NCI-H524 (cell line): ENCODE measurements at places on chromosomes 1 and 21.

- no peak for DNase-seq
Observed at GRCh38 chr1:27368869-27369582, 2.3 kb upstream of the MAP3K6 start.

DNA sequence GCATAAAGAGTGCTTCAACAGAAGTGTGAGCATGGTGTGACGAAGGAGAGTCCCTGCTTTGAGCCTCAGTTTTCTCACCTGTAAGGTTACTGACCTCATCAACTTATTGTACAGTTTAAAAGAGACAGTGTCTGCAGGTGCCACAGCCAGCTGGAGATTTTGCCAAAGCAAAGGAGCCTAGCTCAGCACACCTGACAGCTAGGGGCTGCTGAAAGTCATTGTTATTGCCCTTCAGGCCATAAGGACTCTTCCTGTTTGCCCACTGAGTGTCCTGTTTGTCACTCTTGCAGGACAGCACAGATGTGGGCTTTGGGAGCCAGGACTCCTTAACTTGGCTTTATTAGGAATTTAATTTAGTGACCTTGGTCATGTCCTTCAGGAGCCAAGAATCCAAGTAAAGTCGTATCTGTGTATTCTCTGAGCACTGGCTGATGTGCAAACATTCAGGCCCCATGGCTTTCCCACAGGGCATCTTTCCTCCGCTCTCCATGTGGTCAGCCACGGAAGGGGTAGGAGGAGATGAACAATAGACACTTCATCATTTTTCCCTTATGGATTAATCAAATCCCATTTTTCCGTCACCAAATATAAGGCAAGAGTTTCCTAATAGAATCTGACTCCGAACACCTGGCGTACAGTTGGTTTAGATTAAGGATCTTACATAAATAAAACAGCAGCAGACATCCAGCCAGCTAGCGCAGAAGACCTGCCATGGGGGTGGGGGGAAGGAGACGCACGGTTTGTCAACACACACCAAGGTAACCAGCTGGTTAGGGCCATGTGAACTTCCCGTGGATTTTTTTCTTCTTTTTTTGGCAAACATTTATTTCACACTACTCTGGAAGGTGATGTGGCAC lies 43.1 kb upstream of the KANK4 start:
- DNase-seq: peak; percentile 40

DNA sequence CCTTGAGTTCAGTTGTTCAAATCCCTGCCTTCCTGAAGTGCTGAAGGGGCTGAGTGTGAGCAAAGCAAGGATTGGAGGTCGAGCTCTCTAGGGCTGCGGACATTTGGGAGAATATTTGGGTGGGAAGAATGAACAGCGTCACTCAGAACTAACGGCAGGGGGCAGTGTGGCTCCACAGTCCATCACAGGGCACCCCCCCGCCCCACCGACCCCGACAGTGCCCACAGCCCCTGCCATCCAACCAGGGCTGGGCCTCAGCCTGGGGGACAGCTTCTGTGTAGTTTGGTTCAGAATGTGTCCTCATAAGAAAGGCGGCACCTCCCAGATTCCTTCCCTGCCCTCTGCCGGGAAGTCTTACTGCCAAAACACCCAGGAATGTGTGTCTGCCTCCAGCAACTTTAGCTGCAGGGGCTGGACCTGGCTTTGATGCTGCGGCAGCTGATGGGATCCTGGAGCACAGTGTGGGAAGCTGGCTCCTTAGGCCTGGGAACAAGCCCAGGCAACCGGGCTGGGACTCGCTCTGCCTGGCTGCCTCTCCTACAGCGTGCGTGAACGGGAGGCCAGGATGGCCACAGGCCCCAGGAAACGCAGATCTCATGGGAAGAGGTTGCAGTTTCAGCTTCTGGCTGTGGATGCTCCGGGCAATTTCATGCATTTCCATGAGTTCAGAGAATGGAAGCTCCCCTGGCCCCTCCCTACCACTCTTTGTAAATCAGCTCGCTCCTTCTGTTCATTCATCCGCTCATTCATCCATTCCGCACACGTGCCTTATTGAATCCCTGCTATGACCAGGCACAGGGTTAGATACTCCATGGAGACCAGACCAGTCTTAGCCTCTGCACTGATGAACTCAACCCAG lies 104.9 kb upstream of the TMPRSS2 start:
- peak; percentile 13 for DNase-seq

DNA sequence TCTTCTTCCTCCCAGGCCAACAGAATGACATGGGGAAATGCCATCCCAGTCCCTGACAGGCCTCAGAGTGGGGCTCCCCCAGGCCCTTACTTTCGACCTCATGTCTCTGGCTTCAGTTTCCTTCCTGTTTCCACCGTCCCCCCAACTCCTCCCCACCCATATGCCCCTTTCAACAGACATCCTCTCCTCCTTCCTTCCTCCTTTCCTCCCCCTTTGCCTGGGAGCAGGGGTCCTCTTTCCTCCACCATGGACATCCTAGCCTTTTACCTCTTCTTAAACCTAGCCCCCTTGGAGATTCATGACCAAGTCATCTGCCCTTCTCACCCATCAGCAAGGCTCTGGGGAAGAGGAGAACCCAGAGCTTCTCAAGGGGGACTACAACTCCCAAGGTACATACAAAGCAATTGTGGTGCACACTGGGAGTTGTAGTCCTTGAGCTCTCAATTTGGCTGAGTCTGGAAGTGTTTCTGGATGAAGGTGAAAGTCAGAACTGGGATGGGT lies 4.0 kb downstream of the ZBTB7B start:
- DNase-seq: peak; percentile 40

- no peak for DNase-seq
Observed at GRCh38 chr21:20997311-20997635, 936 bp upstream of the NCAM2 start.

- no peak for DNase-seq
Observed at GRCh38 chr1:44014365-44015104, 16.7 kb downstream of the SLC6A9 start.

- no peak for DNase-seq
Observed at GRCh38 chr21:42403611-42404231, at the start of gene UBASH3A. Gene UBASH3A (plus strand): TSS chr21:42403902. CDS start chr21:42403946, 44 bp downstream.

DNA sequence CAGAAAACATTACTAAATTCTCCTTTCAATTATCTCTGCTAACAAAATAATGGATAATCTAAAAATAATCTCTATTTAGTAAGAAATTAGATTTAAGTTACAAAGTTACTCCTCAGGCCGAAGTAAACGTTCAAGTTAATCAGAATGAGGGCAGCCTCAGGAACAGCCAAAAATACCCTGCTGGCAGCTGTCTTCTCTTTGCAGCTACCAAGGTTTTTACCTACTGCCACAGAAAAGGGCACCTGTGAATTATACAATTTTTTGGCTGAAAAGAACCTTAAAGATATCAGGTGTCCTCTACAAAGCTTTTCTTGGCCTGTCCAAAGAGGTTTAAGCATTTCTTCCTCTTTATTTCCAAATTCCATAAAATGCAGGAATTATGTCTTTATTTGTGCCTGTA lies 84.4 kb downstream of the AKT3 start:
- no peak for DNase-seq

GRCh38 chr1:65393347-65393746 lies 27.1 kb upstream of the LEPR start:
- no peak for DNase-seq

- DNase-seq: no peak
Observed at GRCh38 chr1:184429335-184429734, 42.5 kb downstream of the C1orf21 start.

DNA sequence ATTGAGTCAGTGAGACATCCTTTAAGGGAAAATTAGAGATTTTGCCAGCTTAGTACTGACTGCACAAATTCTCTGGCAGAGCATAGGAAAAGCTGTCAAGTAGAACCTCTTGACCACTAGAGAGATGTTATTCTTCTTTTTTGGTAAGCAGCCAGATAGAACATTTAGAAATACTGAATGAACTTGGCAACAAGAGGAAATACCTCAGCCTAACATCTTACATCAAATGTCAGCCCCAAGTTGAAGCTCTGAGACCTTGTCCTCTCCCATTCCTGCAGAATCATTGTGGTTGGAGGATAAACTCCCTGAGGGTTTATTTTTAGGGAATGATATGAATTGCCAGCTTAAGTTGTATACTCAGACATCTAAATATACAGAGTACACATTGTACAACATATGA lies 53.5 kb downstream of the MIGA1 start:
- no peak for DNase-seq

DNA sequence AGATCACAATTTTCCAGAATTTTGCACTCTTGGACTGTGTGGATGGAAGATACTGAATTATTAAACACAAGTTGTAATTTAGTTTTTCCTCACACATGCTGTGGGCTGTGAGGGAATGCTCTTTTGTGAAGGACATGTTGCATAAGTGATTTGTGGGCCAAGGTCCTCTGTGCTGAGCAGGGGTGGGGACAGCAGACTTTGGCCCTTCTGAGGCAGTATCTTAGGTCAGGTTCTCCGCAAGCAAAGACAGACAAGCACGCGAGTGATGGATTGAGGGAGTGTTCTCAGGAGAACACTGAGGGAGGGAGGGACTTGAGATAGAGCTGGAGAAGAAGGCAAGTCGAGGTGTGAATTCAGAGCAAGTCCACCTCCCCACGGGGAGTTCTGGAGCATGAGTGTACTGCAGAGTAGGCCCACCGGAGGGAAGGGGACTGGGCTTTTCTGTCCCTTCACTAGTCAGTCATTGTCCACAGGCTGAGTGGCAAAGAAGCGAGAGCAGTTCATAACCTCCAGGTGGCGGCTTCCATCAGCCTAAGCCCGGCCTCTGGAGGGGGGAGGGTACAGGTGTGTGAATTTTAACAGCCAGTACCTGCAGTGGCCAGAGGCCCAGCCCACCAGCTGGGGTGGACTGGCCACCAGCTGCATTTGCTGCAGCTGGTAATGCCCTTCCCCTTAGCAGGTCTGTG lies 19.1 kb upstream of the CD101 start:
- no peak for DNase-seq

DNA sequence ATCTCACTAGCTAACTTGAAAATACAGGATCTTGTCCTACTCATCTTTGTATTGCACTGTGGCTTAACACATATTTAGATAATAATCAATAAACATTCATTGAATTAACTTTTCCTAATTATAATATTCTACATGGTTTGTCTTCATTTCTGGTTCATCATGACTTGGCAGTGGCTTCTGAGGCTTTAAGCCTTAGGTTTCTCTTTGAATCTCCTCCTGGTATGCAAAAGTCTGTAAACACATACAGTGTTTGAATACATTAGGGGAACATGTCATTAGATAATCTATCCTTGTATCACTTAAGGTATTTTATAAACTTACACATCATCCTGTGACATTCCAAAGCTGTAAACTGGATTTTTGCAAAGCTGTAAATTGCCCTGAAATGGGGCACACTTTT lies 20.6 kb downstream of the CTSK start:
- DNase-seq: no peak

DNA sequence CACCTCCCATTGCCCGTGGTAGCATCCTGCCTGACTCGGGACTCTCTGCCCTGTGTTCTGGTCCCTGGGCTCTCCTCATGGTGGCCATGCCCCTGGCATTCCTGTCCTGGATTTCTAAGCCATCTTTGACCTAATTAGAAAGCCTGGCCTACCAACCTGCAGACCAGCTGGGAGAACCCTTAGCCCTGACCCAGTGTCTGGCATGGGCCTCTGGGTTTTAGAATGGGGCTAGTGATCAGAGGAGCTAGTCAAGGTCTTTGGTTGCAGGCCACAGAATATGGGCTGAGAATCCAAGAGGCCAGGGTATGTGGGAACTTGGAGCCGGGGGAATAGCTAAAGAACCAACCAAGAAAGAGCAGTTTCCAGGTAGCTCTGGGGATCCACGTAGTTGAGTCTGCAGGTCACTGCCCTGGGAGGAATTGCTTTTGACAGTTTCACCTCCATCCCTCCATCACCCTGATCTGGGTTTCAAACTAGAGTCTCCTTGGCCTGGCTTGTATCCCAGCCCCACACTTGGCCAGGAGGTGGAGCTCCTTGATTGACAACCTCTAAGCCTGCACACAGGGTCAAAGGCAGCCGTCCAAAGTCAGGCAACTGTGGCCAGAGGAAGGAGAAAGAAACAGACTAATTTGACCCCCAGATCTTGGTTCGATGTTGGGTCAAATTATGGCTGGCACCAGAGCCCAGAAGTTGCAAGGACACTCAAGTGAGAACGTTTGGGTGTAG lies 54.7 kb upstream of the ABCG1 start:
- DNase-seq: peak; percentile 43

DNA sequence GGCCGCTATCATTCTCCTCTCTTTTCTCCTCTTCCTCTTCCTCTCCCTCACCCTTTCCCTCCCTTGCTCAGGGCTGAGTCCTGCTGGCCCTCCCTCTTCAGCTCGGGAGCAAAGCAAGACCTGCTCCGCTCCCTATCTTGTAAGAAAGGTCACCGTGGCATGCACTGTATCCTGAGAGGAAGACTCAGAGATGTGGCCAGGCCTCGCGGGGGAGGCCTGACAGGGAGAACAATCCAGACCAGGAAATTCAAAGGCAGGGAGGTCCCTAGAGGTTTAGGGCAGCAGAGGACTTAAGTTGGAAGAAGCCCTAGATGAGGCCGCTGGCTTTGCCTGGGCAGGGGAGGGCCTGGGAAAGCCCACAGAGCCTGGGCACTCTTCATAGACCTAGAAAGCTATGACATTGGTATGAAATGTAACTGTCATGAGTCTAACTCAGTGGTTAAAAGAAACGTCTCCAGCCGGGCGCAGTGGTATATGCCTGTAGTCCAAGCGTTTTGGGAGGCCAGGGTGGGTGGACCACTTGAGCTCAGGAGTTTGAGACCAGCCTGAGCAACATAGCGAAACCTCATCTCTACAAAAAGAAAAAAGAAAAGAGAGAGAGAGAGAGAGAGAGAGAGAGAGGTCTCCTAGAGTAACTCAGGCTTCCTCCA lies 14.6 kb upstream of the PTAFR start:
- no peak for DNase-seq

DNA sequence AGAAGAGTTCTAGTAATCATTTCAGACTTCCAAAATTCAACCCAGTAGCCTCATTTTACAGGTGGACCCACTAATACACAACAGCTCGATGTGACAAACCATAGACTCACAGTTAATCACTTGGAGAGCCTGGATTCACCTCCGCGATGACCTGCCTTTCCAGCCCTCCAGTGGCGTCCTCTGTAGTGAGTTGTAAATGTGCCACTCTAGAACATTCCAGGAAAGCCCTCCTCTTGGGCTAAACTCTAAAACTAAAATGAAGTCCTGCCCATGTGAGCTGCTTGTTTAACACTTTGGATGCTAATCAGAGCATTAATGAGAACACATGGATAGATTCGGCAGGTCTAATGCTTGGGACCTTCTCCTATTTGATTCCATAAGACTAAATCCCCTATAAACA lies 140.7 kb downstream of the DHRS3 start:
- DNase-seq: no peak

DNA sequence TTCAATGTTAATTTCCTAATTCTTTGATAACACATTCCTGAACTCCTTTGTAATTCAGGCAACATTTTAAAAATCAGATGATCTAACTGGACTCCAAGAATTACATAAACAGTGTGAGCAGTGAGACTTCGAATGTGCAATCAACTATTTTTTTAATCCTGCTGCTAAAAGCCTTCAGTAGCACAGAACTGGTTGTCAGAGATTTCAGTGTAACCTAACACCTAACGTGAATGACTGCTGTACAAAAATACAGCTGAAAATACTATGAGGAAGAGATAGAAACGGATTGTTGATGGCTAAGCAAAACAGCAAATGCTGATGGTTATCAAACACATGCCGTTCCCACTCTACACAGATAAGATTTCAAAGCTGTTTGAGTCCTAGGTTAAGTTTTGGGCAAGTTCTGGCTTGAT lies 46.1 kb downstream of the APP start:
- no peak for DNase-seq

- DNase-seq: peak; percentile 31
Observed at GRCh38 chr1:92961896-92962752, 862 bp upstream of the DIPK1A start.
